ENCODE measurements at places on chromosomes 16 and 17.

- DNase-seq: peak; percentile 35
Measured at GRCh38 chr16:31050280-31051030, 17.1 kb downstream of the STX4 start.

DNA sequence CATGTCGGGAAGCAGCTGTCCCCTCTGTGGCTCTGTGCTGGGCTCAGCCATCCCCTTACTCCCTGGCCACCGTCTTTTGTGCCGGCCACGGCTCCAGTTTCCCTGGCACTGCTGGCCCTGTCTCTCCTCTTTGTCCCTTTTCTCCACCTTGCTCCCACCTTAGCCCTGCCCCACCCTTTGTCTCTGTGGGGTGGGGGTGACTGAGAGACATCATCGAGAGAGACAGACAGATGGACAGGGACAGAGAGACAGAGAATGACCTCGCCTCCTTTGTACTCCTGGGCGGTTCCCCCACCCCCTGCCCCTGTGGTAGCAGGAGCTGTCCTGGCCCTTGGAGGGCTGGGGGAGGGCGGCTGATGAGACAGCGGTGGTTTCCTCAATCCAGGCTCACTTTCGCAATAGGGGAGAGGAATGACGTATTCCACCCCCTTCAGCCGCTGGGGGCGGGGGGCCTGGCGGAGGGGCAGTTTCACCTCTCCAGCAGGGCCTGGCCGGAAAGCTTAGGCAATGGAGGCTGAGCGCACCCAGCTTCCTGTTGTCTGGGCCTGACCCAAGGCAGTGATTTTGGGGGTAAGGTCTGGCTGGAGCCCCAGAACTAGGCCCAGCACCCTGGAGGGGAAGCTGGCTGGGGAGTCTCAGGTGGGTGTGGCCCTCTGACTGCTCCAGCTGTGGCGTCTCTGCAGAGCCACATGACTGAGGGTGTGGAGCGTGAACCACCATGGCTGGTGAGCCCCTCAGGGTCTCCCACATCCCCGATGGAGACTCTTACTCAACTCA, 7.3 kb downstream of the FMNL1 start:
- DNase-seq: no peak

DNA sequence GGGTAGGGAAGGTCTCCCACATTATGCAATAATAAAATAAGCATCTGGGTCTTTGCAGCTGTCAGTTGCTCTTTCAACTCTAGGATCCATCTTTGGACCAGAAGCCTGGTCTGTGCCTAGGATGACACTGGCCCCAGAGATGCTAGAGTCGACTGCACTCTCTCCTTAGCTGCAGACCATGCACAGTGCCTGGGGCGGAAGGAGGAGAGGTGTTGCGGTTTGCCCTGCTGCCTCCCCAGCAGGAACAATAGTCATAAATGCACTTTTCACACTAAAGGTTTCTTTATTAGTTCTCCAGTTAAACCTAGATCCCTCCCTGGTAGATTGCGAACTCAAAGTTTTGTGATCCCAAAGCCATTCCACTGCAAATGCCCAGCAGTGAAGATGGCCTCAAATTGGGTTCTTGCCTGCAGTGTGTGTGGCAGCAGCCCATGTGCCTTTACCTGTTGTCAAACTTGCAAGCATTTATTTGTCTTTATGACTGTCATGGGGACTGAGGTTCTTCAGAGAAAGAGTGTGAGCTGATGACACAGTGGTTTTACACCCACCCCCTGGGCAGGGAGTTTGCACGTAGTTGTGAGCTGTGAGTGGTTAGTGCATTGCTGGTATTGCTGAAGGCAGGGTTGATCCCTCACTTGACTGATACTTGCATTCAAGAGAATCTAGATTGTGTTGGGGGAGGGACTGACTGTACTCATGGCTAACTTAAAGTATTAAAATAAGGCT, 10.3 kb downstream of the ATXN1L start:
- no peak for DNase-seq

- no peak for DNase-seq
Measured at GRCh38 chr16:74766729-74767128, 7.9 kb downstream of the FA2H start.

DNA sequence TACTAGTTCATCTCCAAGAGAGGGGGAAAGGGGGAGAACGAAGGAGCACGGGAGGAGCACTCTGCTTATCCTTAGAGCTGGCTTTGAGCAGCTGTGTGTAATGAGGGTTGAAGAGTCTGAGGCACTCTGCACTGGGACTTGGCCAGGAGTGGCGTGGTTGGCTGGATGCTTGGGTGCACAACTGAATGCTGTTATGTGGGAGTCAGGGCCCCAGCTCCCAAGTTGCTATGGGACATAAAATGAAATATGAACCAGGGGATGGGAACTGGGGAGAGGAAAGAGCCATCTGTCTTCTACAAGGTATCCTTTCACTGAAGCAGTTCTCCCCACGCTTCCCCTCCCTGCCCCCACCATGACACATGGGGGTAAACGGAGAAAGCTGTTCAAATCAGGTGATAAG, 105.9 kb upstream of the ANKFN1 start:
- peak; percentile 94 for DNase-seq

GRCh38 chr17:39401412-39402243, at the start of gene FBXL20:
TSS of gene FBXL20 (minus strand) at chr17:39401626. CDS start at chr17:39401402, 224 bp downstream.
- peak; percentile 88 for DNase-seq

Measured in NCI-H2171 (cell line).